ENCODE measurements at places on chromosomes 6 and 20.

DNA sequence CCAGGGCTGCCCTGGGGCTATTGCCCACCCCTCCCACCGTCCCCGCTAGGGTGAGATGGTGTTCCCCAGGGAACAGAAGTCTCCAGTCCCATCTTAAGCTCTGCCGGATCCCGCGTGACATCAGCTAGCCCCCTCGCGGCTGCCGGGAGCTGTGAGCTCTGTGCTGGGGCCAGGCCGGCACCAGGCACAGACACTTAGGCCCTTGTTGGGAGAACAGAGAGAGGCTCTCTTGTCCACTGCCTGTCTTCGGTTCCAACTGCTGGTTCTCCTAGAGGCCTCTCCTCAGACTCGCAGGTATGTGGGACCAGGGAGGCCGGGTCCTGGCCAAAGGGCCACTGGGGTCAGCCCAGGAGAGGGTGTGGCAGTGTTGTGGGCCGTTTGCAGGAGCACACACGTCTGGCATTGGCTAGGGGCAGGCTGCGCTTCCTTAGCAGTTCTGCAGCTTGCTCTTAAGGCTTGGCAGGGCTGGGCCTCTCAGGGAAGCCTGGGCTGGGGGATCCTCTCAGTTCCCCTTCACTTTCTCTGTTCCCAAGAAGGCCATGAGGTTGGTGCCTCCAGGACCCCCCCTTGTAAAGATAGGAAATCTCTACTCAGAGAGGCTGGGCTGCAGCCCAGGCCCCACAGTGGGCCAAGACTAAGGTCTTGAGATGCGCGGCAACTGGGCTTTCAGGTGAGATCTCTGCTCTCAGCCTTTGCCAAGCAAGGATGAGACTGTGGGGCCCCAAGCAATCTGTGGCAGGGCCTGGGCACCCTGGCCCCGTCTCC is 6.3 kb downstream of the SGK2 start:
- DNase-seq, result no peak

- DNase-seq, result no peak
These were observed 23.2 kb downstream of the TXNDC5 start for GRCh38 chr6:7887278-7887991.

DNA sequence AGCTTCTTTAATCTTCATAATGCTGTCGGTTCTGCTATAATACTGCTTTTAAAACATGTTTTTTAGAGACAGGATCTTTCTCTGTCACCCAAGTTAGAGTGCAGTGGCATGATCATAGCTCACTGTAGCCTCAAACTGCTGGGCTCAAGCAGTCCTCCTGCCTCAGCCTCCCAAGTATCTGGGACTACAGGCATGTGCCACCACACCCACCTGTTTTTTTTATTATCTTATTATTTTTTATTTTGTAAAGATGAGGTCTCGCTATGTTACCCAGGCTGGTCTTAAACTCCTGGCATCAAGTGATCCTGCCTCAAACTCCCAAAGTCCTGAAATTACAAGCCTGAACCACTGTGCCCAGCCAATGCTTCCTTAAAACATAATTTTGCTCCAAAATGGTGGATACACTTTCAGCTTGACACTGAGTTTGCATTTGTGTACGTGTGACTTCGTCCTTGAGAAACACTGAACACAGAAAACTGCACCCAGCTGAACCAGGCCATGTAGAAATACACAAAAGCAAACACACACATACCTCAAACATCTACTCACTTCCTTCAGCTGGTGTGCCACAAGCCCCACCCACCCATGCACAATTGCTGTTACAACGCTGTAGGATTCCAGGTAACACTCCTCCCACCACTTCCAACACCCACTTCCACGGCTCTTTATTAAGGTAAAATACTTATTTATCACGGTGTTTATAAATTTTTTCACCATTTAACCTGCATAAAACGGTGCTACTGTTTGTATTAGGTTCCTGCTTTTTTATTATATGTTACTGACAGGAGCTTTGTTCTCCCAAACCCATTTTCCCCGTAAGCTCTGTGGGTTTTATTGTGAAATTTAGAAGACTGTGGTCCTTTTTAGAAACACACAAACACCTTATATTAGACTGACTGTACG is 109.1 kb downstream of the TSHZ2 start:
- DNase-seq, result peak; percentile 46

DNA sequence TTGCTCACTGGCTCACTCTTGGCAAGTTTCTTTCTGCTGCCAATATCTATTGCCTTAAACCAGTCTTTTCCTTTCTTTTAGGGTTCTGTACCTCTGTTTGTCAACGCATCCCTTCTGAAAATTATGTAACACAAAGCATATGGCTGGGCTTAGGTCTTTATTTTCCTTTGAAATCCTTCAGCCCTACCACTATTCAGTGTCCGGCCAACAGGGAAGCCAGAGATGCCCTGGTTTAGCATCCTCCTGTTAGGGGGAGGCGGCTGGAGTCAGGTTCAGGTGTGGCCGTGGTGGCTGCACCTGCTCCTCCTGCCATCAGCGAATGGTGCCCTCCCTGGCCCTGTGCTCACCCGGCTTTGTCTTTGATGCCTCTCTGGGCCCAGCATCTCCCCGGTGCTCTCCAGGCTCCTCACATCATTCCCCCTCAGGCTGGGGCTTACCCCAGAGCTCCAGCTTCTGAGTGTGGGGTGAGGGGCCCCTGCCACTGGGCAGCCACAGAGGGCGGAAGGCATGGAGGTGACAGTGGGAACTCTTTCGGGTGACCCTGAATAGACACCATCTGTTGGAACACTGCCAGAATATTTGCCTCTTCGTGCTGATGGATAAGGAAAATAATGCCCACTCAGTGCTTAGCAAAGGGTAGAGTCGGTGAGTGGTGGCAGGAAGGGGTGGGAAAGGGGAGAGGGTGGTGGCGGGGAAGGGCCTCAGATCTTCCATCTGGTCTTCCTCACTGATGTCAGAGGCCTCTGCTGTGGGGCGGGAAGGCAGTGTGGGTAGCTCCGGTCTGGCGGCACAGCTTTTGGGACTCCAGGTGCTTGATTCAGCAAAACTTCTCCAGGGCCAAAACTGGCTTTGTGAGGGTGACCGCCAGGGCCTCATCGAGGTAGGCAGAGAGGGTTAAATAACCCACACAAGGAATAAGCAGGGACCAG is 97.2 kb downstream of the DACT2 start:
- no peak for DNase-seq

- no peak for DNase-seq
These were observed 66.7 kb downstream of the LRRC1 start for GRCh38 chr6:53861518-53861917.

GRCh38 chr6:33071569-33071968 is 1.9 kb downstream of the HLA-DPA1 start:
- no peak for DNase-seq

DNA sequence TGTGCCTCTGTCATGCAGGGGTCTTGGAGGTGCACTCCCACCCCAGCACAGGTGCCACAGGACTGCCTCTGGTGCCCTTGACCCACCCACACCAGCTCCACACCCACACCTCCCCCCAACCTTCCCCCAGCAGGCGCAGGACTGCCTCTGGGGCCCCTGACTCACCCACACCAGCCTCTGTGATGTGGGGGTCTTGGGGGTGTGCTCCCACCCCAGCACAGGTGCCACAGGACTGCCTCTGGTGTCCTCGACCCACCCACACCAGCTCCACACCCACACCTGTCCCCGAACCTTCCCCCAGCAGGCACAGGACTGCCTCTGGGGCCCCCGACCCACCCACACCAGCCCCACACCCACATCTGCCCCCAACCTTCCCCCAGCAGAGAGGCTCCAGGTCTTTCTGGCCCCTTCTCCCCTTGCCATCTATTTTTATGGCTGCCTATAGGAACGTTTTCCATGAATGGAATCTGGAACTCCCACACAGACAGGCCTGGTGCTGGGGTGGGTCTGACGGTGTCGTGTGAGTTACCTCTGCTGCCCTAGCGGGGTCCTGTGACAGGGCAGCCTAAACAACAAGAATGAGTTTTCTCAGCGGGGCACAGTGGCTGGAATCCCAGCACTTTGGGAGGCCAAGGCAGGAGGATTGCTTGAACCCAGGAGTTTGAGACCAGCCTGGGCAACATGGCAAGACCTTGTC is 23.5 kb downstream of the SLC17A9 start:
- no peak for DNase-seq

DNA sequence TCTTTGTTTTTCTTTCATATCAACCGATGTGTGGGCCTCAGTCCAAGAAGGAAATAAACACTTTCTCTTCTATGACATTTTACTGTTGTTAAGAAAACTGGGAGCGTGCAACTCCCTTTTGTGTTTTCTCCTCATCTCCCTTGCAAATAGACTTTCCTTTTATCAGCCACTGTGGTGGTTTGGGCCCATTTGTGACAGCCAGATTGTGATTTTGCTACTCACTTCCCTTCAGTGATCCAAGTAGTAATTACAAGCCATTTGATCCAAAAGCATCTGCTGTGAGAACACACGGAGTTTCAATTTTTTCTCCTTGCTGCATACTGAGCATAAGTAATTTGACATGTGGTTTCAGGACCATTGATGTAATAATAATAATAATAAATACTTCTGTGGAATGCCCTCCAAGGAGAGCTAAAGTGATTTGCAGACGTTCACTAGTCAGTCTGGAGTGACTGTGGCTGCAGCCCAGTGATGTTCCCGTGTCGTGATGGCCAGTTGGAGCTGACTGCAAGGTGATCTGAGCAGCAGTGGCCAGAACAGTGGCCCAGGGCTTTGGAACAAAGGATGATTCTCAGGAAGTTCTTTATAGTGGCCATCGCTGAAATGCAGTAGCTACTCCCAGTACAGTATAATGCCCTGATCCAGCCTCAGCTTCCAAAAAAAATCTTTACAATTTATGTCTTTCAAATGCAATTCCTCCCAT is 91.9 kb upstream of the CLDN20 start:
- no peak for DNase-seq

- DNase-seq, result no peak
These were observed 1110.1 kb upstream of the FLRT3 start for GRCh38 chr20:15447549-15447948.

- DNase-seq, result no peak
These were observed 261.3 kb downstream of the SOD2 start for GRCh38 chr6:159431750-159432149.

GRCh38 chr6:82779041-82779440 is 286.6 kb downstream of the UBE3D start:
- no peak for DNase-seq

DNA sequence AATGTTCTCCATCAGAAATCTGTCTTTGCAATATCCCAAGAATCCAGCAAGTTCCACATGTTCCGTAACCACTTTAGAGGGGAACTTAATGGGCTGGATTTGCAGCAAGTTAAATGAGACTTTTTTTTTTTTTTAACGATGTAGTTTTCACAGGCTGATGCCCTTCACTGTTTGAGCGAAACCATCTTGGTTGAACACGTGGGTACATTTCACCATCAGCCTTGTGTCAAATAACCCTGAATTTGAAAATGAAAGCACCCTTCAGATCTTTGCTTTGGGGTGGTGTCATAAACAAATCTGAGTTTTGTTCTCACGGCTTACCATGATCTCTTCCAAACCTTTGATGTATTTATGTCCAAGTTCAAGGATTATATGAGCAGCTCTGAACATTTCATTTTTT is 73.7 kb upstream of the EXOC2 start:
- no peak for DNase-seq

GRCh38 chr6:85494547-85495536 is 45.0 kb downstream of the NT5E start:
- DNase-seq, result no peak

- no peak for DNase-seq
These were observed 31.7 kb upstream of the UBR2 start for GRCh38 chr6:42532038-42532669.

DNA sequence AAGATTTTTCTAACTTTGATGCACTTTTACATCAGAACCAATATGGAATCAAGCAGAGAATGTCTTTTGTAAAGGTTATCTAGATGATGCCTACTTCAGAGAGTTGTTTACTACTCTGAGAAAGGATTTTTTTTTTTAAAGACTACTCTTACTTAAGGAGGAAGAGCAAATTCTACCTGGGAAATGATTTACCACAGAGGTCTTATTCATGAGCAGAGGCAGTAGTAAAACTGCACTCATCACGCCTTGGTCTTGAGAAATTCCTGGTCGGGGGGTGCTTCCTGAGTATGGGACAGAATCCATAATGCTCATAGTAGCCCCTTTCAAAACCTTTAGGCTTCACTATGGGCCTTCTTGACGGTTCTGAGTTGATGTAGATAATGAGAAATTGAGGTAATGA is 241.8 kb upstream of the PREP start:
- no peak for DNase-seq

DNA sequence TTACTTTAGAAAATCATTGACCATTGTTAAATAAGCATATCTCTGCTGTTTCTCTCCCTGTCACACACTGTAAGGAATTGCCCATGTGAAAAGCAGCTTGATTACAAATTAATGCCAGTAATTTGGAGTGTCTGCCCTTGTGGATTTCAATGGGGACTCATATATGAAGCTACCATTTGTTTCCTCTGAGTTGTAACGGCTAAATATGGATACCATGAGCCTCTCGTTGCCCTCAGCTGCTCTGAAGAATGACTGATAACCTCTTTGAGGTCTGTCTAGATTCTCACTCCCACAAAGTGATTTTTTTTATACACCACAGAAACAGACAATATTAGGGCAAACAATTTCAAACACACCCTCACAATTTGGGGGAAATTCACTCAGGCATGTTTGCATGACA is 40.0 kb upstream of the MAFB start:
- no peak for DNase-seq

GRCh38 chr6:159098636-159099106 is 53.9 kb upstream of the TAGAP start:
- DNase-seq, result peak; percentile 72

DNA sequence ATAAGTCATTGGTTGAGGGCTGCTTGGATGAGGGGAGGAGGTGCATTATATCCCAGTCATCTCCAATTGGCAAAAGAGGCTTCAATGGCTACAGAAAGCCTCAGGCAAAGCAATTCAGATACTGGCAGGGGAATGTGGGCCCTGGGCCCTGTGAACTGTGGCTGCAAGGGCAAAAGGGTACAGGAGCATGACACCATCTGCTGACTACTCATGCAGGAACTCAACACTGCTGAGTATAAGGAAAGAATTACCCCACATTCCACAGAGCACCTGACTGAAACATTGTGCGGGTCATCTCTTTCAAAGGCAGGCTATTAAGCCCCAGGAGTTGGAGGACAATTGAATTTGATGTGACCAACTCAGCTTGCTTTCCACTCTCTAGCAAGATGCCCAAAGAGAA is 92.1 kb upstream of the SPTLC3 start:
- no peak for DNase-seq

- DNase-seq, result no peak
These were observed 142.0 kb upstream of the ZNF217 start for GRCh38 chr20:53735536-53736050.
